ENCODE measurements at places on chromosomes 12 and 14.

DNA sequence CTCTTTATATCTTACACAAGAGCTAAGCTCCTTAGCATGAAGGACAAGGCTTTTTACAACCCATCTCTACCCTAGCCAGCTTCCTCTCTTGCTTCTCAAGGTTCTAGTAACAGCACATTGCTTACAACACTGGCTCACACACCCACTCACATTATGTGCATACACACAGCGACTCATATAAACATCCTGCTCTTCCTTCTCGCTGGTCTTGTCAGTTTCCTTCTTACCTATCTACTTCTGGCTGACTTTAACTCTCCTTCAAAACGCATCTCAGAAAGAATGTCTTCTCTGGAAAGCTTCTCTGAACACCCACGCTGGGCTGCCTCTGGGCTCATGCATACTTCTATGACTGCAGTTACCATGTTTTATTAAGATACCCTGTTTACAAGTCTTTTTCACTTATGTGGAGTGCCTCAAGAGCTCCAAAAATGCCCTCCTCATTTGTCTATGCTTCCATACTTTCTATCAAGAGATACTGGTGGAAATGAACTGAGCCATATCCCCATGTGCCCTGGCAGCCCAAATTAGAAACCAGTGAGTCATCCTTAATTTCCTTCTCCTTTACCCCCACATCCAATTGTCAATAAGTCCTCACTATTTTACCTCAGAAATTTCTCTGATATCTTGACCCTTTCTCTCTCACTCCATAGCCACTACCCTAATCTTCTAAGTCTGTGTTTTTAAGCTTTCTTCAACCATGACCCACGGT is 126.9 kb upstream of the KRAS start:
- H3K4me1 ChIP-seq: no peaks in the 10 kb centered on the region
- H3K36me3 ChIP-seq: no peaks in the 10 kb centered on the region
- H3K4me3 ChIP-seq: no peak overlapping the region
- H3K27ac ChIP-seq: no peak overlapping the region
- H3K27me3 ChIP-seq: peaks cover 6% of the 10 kb centered on the region

- no peak for DNase-seq
- no peaks in the 10 kb centered on the region for H3K27me3 ChIP-seq
- H3K4me1 ChIP-seq: peaks cover 21% of the 10 kb centered on the region
Measured at GRCh38 chr12:51388846-51389245, 2.4 kb downstream of the GALNT6 start.

GRCh38 chr12:103178366-103179080 is 221.0 kb downstream of the ASCL1 start:
- no peak for DNase-seq
- no peaks in the 10 kb centered on the region for H3K4me1 ChIP-seq
- no peak overlapping the region for H3K4me3 ChIP-seq
- H3K27ac ChIP-seq: no peak overlapping the region

GRCh38 chr14:105351920-105352851 is 37.6 kb downstream of the PACS2 start:
- H3K4me3 ChIP-seq: no peak overlapping the region
- H3K27me3 ChIP-seq: no peaks in the 10 kb centered on the region
- no peak overlapping the region for H3K27ac ChIP-seq
- peaks cover 2% of the 10 kb centered on the region for H3K4me1 ChIP-seq
- peaks cover 4% of the 10 kb centered on the region for H3K36me3 ChIP-seq

DNA sequence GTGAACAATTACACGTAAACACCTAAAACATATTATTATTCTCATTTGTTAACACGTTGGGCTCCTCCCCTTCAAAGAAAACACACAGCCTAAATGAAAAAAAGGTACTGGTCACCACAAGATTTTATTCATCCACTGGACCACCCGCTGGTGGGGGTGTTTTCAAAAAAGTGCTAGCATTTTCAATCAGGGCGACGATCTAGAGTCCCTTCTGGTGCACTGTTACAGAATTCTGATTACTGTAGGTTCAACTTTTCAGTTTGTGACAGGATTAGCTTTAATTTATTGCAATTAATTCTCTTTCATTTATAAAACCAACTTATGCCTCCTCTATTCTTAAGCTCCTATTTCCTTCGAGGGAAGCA is 443 bp downstream of the MAGOHB start:
- H3K36me3 ChIP-seq: peaks cover 7% of the 10 kb centered on the region
- peak overlapping the region; percentile 90 for H3K27ac ChIP-seq
- DNase-seq: no peak
- peak overlapping the region; percentile 58 for H3K4me3 ChIP-seq
- H3K4me1 ChIP-seq: peaks cover 13% of the 10 kb centered on the region

- H3K27ac ChIP-seq: no peak overlapping the region
- H3K36me3 ChIP-seq: no peaks in the 10 kb centered on the region
- H3K27me3 ChIP-seq: peaks cover 4% of the 10 kb centered on the region
Measured at GRCh38 chr12:124754949-124755800, 108.5 kb downstream of the SCARB1 start.

DNA sequence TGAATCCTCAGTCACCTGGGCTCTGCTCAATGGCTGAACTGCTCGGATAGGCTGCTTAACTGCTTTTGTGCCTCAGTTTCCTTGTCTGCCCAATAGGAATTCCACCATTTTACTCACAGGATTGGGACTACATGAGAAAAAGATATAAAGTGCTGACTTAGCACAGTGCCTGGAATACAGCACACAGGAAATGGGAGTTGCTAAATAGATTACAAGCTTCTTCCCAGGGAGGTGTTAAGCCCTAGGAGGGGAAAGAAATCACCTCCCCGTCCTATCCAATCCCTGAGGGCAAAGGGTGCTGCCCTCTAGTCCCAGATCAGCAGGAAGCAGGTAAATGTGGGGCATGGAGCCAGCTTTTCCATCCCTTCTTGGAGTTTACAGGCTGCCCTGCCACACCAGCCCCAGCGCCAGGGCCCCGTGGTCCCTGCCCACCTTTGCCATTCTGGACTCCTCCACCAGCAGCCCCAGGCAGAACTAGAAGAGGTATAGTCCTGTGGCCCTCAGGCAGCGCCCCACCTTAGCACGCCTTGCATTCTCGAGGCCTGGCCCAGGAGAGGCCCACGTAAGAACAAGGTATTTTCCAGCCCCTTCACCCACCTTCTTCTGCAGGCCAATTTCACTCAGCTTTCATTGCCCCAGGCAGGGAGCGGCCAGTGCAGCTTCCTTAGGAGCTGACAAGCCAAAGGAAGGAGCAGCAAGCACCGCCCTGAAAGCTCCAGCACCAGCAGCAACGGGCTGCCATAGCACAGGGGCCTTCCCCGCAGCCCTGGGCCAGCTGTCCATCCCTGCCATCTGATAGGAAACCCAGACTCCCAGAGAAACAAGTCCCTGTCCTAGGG is 28.8 kb upstream of the RPLP0 start:
- no peak overlapping the region for H3K4me3 ChIP-seq
- peak overlapping the region; percentile 100 for H3K27ac ChIP-seq
- peaks cover 12% of the 10 kb centered on the region for H3K36me3 ChIP-seq
- H3K4me1 ChIP-seq: peaks cover 85% of the 10 kb centered on the region
- no peaks in the 10 kb centered on the region for H3K27me3 ChIP-seq
- no peak for DNase-seq

DNA sequence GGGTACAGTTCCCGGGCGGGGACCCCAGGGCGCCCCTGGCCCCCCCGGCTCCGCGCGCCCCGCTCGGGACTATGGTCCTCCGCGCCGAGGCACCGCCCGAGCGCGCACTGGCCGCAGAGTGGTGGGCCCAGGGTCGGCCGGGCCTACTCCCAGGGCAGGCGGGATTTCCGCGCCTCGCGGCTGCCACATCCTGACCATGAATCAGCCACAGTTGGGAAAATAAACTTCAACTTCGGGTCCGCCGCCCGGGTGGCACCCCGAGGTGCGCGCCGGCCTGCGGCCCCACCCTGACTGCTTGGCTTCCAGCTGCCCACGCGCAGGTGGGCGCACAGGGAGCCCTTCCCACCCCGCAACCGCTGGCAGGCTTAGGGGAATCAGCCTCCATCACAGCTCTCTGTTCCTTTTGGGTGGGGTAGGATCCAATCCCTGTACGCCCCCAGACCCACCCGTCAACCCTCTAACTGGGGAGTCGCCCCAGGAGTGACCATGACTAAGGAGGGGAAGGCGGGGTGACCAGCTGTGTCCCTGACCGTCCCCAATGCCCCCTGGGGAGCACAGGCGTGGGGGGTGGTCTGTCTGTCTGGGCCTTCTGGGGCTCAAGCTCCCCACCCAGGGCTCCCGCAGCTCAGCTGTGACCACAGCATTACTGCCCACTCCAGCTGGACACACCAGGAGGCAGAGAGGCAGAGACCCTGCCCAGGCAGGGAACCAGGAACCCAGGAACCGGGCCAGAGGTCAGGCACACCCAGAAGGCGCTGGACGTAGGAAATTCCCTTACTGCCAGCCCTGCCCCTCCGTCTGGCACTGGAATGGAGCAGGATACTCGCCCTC is 678 bp downstream of the INF2 start:
- no peaks in the 10 kb centered on the region for H3K36me3 ChIP-seq
- H3K27me3 ChIP-seq: no peaks in the 10 kb centered on the region

- peaks cover 60% of the 10 kb centered on the region for H3K27me3 ChIP-seq
- H3K4me3 ChIP-seq: no peak overlapping the region
- no peaks in the 10 kb centered on the region for H3K36me3 ChIP-seq
- no peak for DNase-seq
- H3K27ac ChIP-seq: no peak overlapping the region
Measured at GRCh38 chr12:116878567-116879508, 2.4 kb downstream of the HRK start.

DNA sequence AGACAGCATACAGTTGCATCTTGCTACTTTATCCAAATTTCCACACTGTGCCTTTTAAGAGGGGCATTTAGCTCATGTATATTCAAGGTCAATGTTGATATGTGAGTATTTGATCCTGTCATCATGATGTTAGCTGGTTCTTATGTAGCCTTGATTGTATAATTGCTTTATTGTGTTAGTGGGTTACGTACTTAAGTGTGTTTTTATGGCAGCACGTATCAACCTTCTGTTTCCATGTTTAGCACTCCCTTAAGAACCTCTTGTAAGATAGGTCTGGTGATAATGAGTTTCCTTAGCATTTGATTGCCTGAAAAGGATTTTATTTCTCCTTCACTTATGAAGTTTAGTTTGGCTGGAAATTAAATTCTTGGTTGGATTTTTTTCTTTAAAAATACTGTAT is 445.2 kb downstream of the NAV3 start:
- no peaks in the 10 kb centered on the region for H3K27me3 ChIP-seq
- no peaks in the 10 kb centered on the region for H3K36me3 ChIP-seq
- no peak for DNase-seq
- no peaks in the 10 kb centered on the region for H3K4me1 ChIP-seq
- no peak overlapping the region for H3K4me3 ChIP-seq

GRCh38 chr12:10320643-10321042 is 13.0 kb downstream of the KLRD1 start:
- no peak for DNase-seq
- H3K4me3 ChIP-seq: no peak overlapping the region
- H3K27ac ChIP-seq: no peak overlapping the region
- no peaks in the 10 kb centered on the region for H3K4me1 ChIP-seq
- no peaks in the 10 kb centered on the region for H3K27me3 ChIP-seq

DNA sequence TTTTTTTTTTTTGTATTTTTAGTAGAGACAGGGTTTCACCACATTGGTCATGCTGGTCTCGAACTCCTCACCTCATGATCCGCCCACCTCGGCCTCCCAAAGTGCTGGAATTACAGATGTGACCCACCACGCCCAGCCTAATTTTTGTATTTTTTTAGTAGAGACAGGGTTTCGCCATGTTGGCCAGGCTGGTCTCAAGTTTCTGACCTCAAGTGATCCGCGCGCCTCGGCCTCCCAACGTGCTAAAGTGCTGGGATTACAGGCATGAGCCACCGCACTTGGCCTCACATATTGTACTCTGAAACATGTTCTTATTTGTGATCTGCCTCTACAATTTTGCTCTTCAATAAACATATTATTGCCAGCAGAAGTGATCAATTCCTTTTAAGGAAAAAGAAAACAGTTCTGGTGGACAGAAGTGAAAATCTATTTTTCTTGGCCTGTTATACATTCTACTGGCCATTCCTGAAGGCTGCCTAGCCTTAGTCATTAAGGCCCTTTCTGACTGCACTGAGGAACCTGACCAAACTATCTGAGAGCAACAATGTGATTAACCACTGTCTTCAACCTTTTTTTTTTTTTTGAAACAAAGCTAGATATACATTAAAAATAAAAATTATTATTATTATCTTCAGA is 36.1 kb downstream of the SNX6 start:
- H3K36me3 ChIP-seq: peaks cover 33% of the 10 kb centered on the region
- H3K4me3 ChIP-seq: no peak overlapping the region
- H3K27ac ChIP-seq: no peak overlapping the region
- H3K4me1 ChIP-seq: no peaks in the 10 kb centered on the region
